ENCODE measurements at places on chromosomes 5 and 9.

- no peak for DNase-seq
Observed at GRCh38 chr5:74042959-74043358, 417.0 kb downstream of the ARHGEF28 start.

DNA sequence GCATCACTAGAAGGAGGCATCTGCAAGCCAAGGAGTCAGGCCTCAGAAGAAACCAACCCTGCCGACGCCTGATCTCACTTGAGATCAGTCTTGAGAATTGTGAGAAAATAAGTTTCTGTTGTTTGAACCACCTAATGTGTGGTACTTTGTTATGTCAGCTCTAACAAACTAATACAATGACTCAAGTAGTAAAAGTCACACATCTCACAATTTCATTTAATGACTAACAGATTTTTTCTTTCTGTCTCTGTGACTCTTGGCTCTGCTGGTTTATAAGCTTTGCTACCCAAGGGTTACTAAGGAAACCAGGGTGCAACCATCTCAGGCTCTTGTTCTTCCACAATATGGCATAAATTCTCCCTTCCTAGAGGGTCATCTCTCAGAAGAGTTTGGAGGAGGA, 315.8 kb upstream of the GRAMD2B start:
- no peak for DNase-seq

GRCh38 chr5:37723162-37723961, 116.5 kb downstream of the GDNF start:
- no peak for DNase-seq

- DNase-seq: no peak
Observed at GRCh38 chr9:81245254-81245956, 443.9 kb downstream of the TLE1 start.

DNA sequence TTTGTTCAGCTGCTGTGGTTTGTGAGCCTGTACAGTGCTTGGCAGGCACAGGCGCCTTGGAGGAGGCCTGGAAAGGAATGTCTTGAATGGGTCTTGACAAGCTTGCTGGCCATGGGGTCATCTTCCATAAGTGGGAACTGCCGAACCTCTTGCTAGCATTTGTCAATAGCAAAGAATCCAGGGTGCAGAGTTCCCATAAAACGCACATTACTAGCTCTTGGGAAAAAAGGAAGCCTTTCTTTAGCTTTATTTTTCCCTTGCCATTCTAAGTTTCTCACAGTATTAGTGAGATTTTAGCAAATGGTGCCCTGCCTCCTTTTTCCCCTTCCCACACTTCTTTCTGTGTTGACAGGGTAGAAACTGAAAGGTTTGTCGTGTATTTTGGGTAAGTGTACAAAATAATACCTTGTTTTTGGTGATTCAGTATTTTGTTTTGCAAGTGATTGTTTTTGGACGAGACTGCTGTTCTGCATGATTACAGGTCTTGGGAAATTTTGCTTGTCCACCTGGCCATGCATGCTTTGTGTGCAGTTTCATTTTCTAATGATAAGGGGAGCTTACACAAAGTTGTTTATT, 82.0 kb downstream of the ADGRV1 start:
- DNase-seq: no peak

GRCh38 chr5:167244583-167244982, 1046.9 kb upstream of the WWC1 start:
- DNase-seq: no peak

GRCh38 chr9:34403554-34404380, 27.1 kb upstream of the MYORG start:
- peak; percentile 34 for DNase-seq

DNA sequence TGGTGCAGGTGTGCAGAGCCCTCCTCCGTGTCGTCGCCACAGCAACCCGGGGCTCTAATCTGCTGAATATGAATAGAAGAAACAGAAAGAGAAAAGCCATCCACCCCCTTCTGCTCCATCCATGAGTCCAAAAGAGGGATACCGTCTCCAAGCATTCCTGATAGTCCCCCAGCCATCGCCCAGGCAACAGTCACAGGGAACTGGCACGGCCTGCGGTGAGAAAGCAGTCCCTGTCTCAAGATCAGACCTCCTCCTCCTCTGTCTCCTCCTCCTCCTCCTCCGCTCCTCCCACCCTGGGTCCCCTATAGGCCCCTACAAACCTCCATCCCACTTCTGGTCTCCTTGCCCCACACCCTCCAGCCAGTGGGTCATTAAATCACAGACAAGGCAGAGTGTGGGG, 308.1 kb upstream of the MPDZ start:
- no peak for DNase-seq

DNA sequence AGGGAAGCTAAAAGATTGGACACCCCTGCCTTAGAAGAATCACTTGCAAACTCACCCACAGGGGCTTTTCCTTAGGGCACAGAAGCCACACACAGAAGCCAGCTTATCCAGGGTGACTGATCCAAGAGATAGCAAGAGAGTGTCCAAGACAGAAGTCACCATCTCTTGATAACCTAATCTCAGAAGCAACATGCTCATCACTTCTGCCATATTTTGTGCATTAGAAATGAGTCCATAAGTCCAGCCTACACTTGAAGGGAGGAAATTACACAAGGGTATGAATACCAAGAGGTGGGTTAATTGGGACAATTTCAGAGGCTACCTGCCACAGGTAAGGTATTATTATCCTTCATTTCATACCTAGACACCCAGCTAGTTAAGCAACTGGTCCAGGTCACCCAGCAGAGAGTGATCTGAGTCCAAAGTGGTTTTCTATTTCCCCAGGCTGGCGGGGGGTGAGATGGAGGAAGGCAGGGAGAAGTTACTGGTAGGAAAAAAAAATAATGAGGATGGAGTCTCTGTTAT, 3.7 kb upstream of the ERGIC1 start:
- no peak for DNase-seq

DNA sequence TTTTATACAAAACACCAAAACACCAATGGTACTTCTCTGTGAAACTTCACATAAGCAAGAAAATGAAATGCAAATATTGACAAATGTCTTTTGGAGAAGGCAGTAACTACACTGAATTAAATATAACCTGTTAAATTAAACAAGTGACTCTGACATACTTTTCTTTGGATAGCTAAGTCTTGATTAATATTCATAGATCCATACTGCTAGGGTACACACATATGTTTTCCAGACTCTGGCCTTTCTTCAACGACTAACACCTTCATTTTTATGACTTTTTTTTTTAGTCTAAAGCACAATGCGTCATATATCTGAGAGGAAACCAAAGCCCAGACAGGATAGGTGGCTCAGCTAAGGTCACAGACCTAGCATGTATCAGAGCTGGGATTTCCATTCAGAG, 263.7 kb downstream of the TENT4A start:
- no peak for DNase-seq

DNA sequence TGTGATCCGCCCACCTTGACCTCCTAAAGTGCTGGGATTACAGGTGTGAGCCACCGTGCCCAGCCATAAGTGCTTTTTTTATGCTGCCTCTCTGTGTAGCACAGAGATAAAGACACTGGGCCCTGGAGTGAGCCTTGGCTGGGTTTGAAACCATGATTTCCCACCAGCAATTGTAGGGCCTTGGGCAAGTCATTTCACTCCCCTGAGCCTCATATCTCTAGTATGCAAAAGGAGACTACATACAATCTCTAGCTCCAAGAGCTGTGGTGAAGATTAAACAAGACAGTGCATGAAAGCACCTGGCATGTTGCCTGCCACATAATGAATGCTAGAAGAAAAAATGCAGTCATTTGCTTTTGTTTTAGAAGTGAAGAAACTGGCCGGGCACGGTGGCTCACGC, 3.9 kb downstream of the FABP6 start:
- DNase-seq: no peak

- no peak for DNase-seq
Observed at GRCh38 chr9:93288891-93289883, 105.2 kb downstream of the WNK2 start.

DNA sequence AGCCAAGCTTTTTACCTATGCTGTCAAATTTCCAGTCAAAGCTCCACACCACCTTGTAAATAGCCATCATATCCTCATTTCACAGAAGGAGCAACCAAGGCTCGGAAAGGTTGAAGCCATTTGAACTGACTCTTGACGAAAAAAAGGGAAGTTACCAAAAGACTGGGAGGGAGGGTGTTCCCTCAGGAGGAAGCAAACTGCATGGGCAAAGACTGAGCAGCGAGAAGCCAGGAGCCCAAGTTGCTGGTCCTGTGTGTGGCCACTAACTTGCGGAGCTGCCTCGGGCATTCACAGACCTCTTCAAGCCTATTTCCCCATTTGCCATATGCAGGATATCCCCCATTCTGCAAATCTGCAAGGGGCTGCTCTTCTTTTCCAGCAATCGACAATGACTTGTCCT, 37.4 kb downstream of the TTLL11 start:
- DNase-seq: no peak

- DNase-seq: no peak
Observed at GRCh38 chr5:126000507-126000906, 422.7 kb upstream of the GRAMD2B start.

GRCh38 chr5:158313733-158314464, 455.0 kb upstream of the CLINT1 start:
- DNase-seq: no peak

GRCh38 chr9:90219548-90220118, 423.0 kb downstream of the DIRAS2 start:
- DNase-seq: no peak

- no peak for DNase-seq
Observed at GRCh38 chr5:113250341-113250953, 184.3 kb downstream of the TSSK1B start.

DNA sequence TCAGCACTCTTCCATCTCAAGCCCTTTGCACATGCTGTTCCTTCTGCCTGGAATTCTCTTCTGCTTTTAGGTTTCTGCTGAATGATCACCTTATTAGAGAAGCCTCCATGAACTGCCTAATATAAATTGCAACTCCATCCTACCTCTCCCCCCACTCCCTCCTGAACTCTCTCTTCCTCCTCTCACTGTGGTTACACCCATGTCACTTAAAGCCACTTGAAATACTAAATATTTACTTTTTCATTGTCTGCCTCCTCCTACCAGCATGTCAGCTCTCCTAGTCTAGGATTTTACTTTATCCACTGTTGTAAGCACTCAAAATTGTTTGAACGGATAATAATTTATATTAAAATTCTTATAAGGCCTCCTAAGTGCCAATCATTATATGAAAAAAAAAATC, 43.8 kb downstream of the ACTL7B start:
- DNase-seq: no peak

DNA sequence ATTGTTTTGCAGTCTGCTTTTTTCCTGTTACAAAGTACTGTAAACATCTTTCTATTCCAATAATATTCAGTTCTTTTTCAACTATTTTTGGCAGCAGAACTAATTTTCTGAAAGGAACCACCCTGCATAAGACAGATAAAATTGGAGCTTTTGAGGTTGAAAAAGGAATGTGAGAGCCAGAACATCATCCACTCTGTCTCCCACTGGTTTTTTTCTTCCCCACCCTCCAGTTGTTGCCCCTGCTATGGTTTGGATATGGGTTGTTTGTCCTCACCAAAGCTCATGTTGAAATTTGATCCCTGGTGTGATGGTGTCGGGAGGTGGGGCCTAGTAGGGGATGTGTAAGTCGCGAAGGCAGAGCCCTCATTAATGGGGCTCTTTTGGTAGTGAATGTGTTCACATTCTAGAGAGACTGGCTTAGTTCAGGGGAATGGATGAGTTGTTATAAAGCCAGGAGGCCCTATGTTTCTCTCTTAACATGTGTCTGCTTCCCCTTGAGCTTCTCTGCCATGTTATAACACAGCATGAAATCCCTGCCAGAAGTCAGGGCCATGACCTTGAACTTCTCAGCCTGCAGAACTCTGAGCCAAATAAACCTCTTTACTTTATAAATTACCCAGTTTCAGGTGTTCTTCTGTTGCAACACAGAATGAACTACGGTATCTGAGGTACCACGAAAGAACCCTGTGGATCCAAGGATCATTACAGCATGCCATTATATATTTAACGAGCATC, 34.8 kb upstream of the MAST4 start:
- DNase-seq: no peak

DNA sequence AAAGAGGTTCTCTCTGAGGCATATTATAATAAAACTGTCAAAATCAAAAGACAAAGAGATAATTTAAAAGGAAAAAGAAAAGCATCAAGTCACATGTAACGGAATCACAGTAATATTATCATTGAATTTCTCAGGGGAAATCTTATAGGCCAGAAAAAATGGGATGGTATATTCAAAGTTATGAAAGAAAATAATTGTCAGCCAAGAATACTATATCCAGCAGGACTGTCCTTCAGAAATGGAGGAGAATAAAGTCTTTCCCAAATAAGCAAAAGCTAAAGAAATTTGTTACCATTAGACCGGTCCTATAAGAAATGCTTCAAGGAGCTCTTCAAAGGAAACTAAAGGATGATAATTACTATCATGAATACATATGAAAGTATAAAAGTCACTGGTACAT, 342.0 kb upstream of the GRAMD2B start:
- no peak for DNase-seq

DNA sequence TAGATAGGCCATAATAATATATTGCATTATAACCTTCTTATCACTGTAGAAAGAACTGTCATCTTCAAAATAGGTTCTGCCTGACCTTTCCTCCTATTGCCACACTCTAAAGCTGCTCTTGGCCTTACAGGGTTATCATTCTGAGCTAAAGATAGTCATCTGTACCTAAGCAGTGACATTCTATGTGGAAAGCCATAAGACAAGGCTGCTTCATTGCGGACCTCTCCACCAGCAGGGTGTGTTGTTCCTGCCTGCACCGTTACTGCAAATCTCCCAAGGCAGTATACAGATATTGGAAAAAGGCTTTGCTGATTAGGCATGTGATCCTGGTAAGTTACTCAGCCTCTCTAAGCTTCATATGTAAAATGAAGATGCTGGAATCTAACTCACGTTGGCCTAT, 8.1 kb downstream of the ZNF622 start:
- DNase-seq: no peak

GRCh38 chr5:172740428-172741205, 30.4 kb downstream of the DUSP1 start:
- no peak for DNase-seq

GRCh38 chr9:105198023-105198422, 46.4 kb upstream of the SLC44A1 start:
- DNase-seq: no peak

GRCh38 chr9:130681769-130682420, 11.7 kb upstream of the EXOSC2 start:
- DNase-seq: no peak

- no peak for DNase-seq
Observed at GRCh38 chr9:33464045-33464636, 9.6 kb downstream of the NOL6 start.

DNA sequence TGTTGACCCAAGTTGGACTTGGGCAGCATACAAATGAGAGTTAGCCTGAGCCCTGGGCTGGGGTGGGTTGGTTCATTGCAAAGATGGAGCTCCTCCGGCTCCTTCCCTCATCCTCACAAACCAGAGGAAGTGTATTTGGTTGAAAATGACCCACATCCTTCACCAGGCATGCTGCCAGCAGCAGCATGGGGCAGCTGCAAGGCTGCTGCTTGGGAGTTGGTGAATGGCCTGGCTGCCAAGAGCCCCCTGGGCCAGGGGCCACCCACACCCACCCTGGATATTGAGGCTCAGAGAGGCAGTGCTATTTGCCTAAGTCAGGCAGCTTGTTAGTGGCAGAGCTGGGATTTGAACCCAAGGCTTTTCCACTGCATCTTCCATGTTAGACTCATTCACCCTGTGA, 29.5 kb downstream of the PPARGC1B start:
- DNase-seq: no peak
